ENCODE measurements at places on chromosomes 3 and 15.

DNA sequence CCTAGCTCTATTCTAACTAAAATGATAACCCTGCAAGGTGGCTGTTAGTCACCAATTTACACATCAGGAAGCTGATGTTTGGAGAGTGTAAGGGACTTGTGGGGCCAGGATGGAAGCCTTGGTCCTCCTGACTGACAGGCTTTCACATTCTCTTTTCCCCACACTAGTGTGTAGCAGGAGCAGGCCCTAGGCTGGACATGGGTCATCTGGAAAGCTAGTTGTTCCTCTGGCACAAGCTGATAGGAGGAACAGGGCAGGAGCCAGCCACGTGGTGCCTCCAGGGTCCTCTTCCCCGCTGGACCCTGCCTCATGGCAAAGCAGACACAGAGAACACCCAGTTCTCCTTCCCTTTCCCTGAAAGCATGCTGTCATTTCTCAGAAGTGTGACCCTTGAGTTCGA lies 18.1 kb upstream of the RBSN start:
- DNase-seq = no peak

GRCh38 chr3:154170300-154170699 lies 49.1 kb downstream of the ARHGEF26 start:
- no peak for DNase-seq

DNA sequence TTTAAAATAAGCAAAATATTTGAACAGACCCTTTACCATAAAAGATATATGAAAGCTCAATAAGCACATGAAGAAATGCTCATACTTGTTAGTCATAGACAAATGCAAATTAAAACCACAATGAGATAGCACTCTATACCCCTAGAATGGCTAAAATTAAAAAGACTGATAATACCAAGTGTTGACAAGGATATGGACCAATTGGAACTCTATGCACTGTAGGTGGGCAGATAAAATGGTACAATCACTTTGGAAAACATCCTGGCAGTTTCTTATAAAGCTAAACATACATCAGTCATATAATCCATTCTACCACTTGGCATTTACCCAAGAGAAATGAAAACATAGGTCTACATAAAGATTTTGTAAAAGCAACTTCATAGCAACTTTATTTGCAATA lies 293.0 kb upstream of the TLE3 start:
- DNase-seq = no peak

- DNase-seq = no peak
Measured at GRCh38 chr15:41501931-41502794, 8.5 kb downstream of the ITPKA start.

GRCh38 chr3:127775398-127776109 lies 46.8 kb downstream of the MGLL start:
- no peak for DNase-seq

Data from stimulated activated CD4-positive, alpha-beta T cell treated with anti-CD3 and anti-CD28 coated beads, Interleukin-1b, Interleukin-23, amount 100 ng/mL, for 1 hour (primary cell).